ENCODE measurements at places on chromosomes 11 and 22. TPM values are rescaled to one million over a fixed set of nuclear protein-coding genes. Genes with fewer than 3 reads are reported as not detected.

Gene FAM227A
- total RNA-seq = 3.3 TPM

Gene OR51E2
- total RNA-seq = not detected

Gene RBMXL2
- not detected for total RNA-seq

Gene NPTXR
- 1.5 TPM for total RNA-seq

Gene MYOD1
- total RNA-seq = not detected

Gene MMP27
- not detected for total RNA-seq

Gene ALDH3B1
- 59.5 TPM for total RNA-seq

Gene CHRDL2
- total RNA-seq = not detected

Gene ANO9
- under 0.01 TPM for total RNA-seq

Gene CCND1
- 237 TPM for total RNA-seq

Gene TMEM121B
- total RNA-seq = not detected

Gene PKDREJ
- total RNA-seq = not detected

Gene ZNF214
- total RNA-seq = 4.7 TPM
